ENCODE measurements at places on chromosomes 4 and X.

DNA sequence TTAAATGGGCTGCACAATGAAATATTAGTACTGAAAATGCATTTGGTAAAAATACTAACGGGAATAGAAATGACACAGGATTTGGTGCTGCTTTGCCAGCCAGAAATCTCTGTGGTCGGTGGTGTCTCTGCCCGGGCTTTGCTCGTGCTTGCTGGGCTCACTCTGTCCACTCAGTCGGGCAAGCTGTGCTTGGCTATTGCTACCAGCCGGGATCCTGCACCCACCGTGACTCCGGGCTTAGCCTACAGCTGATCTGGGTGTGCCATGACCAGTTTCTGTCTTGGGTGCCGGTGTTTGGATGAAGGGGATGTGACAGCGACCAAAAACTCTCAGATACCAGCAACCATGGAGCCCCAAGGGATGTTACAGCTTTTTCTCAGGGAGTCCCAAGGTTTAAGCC is 487.7 kb downstream of the TECRL start:
- no peak for DNase-seq

GRCh38 chrX:131845201-131845600 is 177.9 kb upstream of the STK26 start:
- DNase-seq = no peak

- DNase-seq = no peak
Measured at GRCh38 chrX:153049093-153049492, 7.2 kb upstream of the PNMA3 start.

GRCh38 chr4:38681281-38681991 is 17.4 kb downstream of the KLF3 start:
- no peak for DNase-seq

DNA sequence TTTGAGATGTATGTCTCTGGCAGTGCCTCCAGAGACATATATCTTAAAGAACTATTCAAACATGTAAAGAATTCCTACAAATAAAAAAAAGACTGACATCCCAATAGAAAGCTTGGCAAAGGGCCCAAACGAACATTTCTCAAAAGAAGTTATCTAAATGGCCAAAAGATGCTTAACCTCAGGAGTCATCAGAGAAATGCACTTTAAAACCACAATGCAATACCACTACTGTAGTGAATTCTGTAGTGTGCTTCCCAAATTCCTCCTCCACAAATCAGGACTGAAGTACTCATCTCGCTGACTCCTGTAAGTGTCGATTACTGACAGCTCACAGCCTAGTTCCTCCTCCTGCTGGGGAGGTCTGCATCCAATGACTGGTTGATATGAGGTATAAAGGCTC is 129.0 kb upstream of the MAMLD1 start:
- no peak for DNase-seq

- no peak for DNase-seq
Measured at GRCh38 chr4:145341381-145341780, 140.3 kb upstream of the SMAD1 start.

DNA sequence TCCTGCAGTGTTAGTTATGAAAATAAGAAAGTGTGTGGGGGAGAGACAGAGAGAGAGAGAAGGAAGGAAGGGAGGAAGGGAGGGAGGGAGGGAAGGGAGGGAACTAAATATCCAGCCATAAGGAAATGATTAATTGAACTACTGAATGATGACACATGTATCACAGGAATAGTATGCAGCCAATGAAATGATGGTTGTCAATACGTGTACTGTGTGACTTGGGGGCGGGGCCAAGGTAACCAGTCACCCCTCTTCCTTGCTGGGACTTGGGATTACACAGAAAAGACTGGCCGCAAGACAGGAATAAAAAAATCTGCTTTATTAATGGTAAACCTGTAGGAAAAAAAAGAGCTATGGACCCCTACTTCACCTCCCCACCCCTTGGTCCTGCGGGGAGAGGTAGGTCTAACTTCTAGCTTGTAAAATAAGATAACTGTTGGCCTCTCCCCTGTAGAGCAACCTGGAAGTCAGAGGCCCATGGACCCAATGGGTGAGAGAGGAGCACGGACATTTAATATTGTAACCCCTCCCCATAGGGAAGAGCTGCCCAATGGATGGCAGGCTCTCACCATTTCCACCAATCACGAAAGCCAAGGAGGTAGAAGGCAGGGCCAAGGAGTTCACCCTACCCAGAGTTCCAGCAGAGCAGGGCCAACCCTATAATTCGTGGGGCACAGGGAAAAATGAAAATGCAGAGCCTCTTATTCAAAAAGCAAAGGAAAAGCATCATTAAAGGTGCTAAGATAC is 7.4 kb downstream of the PPP2R2C start:
- DNase-seq = no peak

- DNase-seq = no peak
Measured at GRCh38 chr4:147820975-147821374, 89.1 kb downstream of the ARHGAP10 start.

- DNase-seq = no peak
Measured at GRCh38 chr4:61275241-61275640, 75.1 kb downstream of the ADGRL3 start.
